ENCODE measurements at places on chromosomes 11 and 22.

DNA sequence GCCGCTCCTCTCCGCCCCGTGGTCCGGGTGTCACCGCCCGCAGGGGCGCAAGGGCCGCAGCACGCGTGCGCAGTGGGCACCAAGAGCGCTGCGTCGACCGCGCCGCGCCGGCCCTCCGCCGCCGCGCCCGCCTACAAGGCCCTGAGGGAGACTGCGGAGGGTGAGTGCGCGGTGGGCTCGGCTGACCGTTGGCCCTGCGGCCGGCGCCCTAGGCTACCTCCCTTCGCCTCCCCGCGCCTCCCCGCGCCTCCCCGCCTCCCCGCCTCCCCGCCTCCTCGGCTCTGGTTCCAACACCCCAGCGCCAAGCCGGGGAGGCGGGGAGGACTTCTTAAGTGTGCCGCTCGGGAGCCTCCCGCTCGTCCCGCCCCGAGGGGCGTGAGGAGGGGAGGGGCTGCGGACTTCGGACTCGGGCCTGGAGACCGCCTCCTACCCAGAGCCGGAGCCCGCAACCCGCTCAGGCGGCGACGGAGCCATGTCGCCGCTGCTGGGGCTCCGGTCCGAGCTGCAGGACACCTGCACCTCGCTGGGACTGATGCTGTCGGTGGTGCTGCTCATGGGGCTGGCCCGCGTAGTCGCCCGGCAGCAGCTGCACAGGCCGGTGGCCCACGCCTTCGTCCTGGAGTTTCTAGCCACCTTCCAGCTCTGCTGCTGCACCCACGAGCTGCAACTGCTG lies at the start of gene AQP11:
Gene AQP11, plus strand, starts transcription at position 433 of the 673 bp plus-strand sequence. Its CDS starts 40 bp downstream, at position 473.
- peak; percentile 30 for DNase-seq

DNA sequence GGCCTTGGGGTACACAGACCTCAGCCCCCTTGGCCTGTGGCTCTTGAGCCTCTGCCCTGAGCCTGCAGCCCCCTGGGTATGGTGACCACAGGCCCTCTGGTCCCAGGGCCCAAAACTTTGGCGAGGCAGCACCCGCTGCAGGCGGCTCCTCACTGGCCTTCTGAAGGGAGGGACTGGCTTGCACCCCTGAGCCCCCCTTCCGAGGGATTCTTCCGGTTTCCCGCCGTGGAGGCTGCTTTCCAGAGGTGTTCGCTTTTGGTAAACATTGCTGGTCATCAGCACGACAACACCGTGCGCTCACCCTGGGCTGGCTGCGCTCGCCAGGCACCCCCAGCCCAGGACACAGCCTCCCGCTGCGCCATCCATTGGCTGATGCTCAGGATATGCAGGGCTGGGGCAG lies 42.0 kb downstream of the GRAMD4 start:
- DNase-seq: no peak

GRCh38 chr22:48537343-48537680 lies 1290.4 kb downstream of the BRD1 start:
- no peak for DNase-seq

DNA sequence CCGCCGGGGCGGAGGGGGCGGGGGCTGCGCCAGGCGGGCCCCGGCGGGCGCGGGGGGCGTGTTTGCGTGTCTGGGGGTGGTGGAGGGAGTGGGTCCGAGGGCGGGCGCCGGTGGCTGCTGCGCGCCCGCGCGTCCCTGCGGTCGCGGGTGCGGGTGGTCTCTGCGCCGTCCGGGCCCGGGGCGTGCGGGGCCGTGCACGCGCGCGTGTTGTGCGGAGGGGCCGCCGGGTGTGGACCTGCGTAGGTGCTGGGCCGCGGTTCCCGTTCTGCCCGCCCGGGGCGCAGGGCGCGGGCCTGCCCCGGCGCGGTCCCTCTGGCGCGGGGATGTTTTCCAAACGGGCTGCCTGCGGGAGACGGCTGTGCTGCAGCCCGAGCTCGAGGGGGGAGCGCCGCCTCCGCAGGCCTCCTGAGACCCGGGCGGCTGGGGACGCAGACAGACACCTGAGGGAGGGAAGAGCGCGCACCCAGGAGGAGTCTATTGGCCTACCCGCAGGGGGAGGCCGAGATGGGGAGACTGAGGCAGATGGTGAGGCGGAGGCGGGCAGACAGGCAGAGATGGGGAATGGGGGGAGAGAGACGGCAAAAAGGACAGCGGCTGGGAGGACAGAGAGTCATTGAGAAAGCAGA lies 442 bp downstream of the PELI3 start:
- peak; percentile 29 for DNase-seq

- DNase-seq: no peak
Observed at GRCh38 chr11:88604260-88604659, 266.7 kb upstream of the CTSC start.

GRCh38 chr22:47597041-47597440 lies 834.6 kb downstream of the TBC1D22A start:
- no peak for DNase-seq

GRCh38 chr11:130279989-130280388 lies 34.7 kb downstream of the ZBTB44 start:
- no peak for DNase-seq

DNA sequence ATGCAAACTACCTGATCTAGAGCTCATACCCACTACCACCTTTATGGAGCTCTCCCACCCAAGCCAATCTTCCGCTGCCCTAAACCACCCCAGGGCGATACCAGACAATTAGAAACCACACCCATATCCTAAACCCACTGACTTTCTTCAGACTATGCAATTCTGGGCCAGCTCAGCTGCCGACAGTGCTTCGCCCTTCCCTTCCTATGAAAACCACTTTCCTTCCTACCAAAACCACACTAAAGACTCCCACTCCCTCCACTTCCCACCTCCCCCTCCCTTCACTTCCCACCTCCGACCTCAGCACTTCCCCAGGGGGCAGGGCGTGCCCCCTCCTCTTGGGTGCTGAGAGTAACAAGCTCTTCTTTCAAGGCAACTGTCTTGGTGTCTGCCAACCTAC lies 25.1 kb downstream of the B3GAT1 start:
- DNase-seq: no peak

DNA sequence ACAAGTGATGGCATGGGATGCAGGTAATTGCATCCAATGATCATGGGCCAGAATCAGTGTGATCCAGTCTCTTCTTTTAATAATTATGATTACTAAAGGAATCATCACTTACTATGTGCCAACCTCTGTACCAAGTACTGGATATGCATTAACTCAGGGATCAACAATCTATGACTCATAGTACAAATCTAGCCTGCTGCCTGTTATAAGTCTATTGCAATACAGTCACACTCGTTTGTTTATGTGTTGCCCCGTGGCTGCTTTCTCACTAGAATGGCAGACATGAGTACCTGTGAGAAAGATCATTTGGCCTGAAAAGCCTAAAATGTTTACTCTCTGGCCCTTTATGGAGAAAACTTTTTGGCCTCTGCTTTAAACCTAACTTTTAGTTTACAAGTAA lies 45.0 kb downstream of the OR6Q1 start:
- no peak for DNase-seq

DNA sequence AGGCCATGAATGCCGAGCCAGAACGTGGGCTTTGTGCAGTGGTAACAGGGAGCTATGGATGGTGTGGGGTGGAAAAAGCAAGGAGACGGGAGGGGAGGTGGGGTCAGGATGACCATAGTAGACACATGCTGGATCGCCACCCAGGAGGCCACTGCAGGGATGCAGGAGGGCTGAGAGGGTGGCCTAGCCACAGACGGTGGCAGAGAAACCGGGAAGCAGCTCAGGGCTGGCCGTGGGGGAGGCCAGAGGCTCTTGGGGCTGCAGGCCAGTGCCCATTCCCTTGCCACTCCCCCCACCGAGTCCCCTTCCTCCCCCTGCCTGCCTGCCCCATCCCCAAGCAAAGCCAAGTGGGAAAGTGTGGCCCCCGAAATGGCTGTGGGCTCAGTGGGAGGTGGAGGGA lies 59.1 kb upstream of the TCF20 start:
- DNase-seq: no peak
